ENCODE measurements at places on chromosomes 11 and 22. TPM values are rescaled to one million over a fixed set of nuclear protein-coding genes. Genes with fewer than 3 reads are reported as not detected.

Gene GAB4
- total RNA-seq = not detected

Gene OR1S2
- not detected for total RNA-seq

Gene OOSP4B
- total RNA-seq = not detected

Gene APOBEC3B
- total RNA-seq = 2.9 TPM

Gene PTGDR2
- under 0.01 TPM for total RNA-seq

Gene PHF21A
- total RNA-seq = 12.1 TPM

Gene SLC25A45
- total RNA-seq = 2.9 TPM

Gene SYCE3
- not detected for total RNA-seq

Gene MTMR3
- total RNA-seq = 36.5 TPM

Gene NCAM1
- 1.6 TPM for total RNA-seq

Gene APOA1
- not detected for total RNA-seq

Gene RIC3
- not detected for total RNA-seq

Gene MRGPRX3
- not detected for total RNA-seq

Gene SERPING1
- not detected for total RNA-seq

Gene RIMBP3B
- not detected for total RNA-seq

Gene POTEH
- total RNA-seq = not detected

Gene KCNK7
- total RNA-seq = 0.29 TPM

Gene MYOD1
- total RNA-seq = not detected

Gene PTPN5
- total RNA-seq = not detected

Gene TECTA
- total RNA-seq = 0.33 TPM

Gene OR51E2
- not detected for total RNA-seq
